HS-27A (cell line): ENCODE measurements at places on chromosomes 6 and 20.

GRCh38 chr6:119267126-119267905 is 82.2 kb downstream of the MAN1A1 start:
- DNase-seq, result no peak

DNA sequence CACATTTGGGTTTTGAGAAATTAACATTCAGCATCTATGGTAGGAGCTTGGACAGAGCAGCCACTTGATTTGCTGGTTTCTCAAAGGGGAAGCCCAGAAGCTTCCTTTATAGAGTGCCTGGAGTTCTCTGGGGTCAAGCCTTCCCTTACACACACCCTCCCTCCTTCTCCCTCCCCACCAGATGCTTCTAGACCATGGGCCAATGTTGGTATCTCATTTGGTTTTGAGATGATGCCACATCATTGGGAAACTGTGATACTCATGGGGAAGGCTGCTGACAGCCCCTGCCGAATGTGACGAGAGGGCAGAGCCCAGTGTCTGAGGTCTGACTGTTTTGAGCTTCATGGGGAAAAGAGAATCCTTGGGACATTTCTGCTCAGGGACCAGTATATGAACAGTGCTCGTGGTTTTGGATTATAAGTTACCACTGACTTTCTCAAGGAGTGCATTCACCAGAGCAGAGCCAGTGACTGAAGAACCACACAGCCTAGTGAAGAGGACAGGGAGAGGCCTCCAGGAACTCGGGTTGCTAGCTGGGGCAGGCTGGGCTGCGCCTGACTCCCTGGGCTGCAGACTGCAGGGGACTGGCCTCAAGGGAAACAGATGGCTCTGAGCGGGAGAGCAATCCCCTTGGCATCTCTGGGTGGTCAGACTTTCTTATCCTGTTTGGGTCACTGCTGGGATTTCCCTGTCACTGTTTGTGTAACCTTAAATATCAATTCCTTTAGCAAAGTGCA is 46.4 kb upstream of the CST5 start:
- DNase-seq, result no peak

GRCh38 chr6:156953127-156953478 is 175.9 kb downstream of the ARID1B start:
- DNase-seq, result peak; percentile 26

GRCh38 chr6:47187113-47187512 is 122.6 kb downstream of the TNFRSF21 start:
- no peak for DNase-seq

DNA sequence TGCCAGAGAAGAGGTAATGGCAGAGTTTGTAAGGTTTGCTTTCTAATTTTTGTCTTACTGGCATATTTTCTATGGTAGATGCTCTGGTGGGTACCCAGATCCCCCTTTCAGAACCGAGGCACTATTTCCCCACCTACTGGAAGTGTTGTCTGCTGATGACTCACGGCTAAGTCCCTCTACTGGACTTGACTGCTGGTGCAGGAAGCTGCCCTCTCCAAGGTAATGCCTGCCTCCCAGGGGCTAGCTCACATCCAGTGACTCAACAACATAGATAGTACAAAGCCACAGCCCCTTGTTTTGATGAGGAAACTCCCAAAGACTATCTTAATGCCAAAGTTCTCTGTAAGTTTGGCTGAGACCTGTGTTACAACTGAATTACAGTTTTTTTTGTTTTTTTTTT is 285.4 kb upstream of the FLRT3 start:
- DNase-seq, result peak; percentile 47

GRCh38 chr6:151536188-151536479 is 42.3 kb downstream of the CCDC170 start:
- no peak for DNase-seq

- no peak for DNase-seq
These were observed 2.0 kb downstream of the BACH2 start for GRCh38 chr6:90294614-90294988.

DNA sequence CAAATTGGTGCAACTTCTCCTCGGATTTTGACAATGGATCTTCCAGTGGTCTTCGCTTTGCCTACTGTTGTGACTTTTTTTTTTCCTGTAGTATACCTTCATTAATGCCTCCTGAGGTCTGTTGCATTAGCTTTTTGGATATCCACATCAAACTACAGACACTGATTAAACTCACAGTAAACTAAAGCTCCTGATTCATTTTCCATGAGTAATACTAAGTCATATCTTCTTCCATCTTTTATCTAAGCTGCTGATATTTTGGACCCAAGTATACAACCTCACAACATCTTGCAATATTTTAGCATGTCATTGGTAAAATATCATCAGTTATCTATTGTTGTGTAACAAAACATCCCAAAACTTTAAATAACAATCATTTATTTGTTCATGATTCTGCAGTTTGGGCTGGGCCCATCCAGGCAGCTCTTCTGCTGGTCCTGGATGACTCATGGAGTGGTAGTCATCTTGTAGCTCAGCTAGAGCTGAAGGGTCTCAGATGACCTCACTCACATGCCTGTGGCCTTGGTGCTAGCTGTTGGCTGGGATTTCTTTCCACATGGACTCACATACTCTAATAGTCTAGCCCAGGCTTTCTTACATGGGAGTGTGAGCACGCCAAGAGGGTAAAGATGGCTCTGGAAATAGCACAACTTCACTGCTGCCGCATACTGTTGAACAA is 78.3 kb upstream of the SRSF6 start:
- DNase-seq, result peak; percentile 24

DNA sequence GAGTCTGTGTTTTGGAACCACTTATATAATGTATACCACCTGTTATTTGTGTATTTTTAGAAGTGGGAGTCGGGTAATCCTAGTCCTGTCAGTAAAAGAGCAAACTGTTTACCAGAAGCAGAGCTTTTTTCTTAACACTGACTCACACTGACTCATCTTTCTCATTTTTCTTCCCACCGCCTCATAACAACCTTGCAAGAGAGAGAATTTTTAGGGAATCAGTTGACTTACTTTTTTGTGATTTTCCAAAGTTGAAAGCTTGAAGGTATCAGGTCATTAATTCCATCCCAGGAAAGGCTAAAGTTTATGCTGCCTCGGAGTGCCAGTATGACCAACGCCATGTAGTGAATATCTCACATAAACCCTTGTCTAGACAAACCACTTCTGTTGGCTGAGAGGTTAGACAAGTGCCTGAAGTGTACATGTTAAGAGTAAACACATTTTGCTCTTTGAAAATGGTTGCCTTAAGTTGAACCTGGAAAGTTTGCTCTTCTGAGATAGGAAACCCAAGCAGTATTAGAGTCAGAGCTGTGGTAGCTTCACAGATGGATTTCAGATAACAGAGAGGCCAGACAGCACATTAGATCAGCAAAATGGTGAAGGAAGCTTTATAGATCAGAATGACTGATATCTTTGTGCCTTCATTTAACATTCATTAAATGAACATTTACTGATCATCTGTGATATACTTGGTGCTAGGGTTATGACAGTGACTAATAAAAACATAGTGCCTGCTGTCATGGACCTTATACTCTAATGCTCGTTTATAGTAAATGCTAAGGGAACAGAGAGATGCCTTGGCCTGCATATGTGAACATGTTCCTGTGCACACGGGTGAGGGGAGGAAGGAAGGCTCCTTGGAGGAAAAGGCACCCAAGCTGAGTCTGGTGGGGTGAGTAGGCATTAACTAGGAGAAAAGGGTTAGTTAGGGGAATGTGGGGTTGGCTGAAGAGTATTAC is 29.1 kb upstream of the PKIG start:
- peak; percentile 41 for DNase-seq

DNA sequence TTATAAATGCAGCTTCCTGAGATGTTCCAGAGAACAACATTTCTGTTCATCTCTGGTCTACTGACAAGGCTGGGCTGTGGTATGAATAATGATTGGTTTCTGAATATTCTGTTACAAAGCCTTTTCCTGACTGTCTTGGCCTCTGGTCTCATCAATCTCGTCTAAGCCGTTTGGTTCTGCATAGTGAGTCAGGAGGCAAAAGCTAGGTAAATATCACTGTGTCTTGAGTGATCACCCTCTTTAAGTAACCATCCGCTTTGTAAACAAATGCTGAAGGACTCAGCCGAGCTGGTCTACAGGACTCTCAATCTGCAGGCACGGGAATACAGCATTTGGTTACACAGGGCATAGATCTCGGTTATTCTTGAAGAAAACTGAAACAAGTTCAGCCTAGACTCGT is 511.9 kb downstream of the KIF16B start:
- DNase-seq, result no peak

GRCh38 chr20:50600281-50600895 is 90.2 kb downstream of the PTPN1 start:
- no peak for DNase-seq

- no peak for DNase-seq
These were observed 7.4 kb downstream of the SLC52A3 start for GRCh38 chr20:760751-761417.

DNA sequence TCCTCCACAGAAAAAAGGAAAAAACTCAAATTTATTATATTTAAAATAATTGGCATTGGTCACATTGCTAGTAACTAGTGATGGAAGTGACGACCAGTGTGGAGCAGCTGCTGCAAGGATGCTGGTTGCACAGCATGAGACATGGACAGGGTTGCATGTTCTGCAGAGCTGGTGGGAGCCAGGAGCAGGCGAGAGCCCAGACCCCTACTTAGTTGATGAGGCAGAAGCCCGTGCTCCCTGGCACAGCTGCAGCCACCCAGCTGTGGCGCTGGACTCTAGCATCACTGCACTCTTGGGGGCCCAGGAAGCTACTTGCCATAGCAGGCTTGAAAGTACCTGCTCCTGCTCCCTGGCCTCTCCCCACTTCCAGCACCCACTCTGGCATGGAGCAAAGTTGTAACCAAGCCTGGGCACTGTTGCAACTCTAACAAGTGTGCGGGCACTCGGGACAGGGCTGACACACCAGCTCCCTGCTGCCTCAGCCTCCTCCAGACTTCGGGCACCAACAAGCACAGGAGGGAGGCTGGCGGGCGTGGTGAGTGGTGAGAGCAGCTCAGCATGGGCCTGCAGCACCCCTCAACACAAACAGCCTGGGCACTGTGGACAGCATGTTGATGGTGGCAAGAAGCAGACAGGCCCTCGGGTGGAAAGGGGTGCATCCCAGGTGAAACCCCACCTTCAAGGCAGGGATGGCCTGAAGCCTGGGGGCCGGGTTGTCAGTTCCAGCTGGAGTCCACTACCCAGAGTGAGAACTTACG is 69.6 kb downstream of the EYS start:
- no peak for DNase-seq

- DNase-seq, result no peak
These were observed 41.3 kb downstream of the UQCC2 start for GRCh38 chr6:33670086-33670660.

GRCh38 chr6:159693894-159694545 is 979 bp upstream of the SOD2 start:
- DNase-seq, result no peak

GRCh38 chr20:62452475-62453095 is 23.2 kb downstream of the GATA5 start:
- no peak for DNase-seq

GRCh38 chr6:33720998-33721397 is 9.5 kb upstream of the UQCC2 start:
- no peak for DNase-seq

GRCh38 chr6:157246048-157246630 is 77.2 kb downstream of the TMEM242 start:
- DNase-seq, result no peak

DNA sequence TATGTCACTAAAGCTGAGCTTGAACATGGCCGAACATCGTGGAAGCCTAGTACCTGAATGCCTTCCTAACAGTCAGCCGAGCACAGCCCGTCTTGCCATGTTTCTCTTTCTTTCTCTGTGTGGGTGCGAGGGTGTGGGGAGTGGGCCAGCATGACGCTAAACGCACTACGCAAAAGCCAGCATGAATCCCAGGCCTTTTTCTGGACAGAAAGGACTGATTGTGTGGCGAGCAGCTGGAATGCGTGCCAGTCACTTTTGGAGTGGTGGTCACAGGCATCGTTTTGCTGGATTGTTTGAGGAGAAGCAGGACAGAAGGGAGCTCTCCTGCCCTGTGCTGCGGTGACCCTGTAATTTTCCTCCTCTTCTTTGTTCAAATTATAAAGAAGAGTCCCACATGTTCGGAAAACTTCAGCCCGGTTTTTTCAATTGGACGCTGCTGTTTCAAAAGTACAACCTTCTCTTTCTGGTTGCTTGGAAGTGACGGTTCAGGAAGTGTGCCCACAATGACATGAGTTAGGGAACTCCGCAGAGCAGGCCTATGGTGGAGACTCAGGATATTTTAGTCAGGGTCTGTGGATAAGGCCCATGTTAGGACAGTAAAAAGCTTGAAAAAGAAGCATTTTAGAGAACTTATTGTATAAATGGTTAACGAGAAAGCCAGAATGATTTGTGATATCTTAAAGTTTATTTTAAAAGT is 54.3 kb downstream of the PDE7B start:
- DNase-seq, result no peak

- no peak for DNase-seq
These were observed 1.4 kb downstream of the SLC35F1 start for GRCh38 chr6:117908246-117909068.

DNA sequence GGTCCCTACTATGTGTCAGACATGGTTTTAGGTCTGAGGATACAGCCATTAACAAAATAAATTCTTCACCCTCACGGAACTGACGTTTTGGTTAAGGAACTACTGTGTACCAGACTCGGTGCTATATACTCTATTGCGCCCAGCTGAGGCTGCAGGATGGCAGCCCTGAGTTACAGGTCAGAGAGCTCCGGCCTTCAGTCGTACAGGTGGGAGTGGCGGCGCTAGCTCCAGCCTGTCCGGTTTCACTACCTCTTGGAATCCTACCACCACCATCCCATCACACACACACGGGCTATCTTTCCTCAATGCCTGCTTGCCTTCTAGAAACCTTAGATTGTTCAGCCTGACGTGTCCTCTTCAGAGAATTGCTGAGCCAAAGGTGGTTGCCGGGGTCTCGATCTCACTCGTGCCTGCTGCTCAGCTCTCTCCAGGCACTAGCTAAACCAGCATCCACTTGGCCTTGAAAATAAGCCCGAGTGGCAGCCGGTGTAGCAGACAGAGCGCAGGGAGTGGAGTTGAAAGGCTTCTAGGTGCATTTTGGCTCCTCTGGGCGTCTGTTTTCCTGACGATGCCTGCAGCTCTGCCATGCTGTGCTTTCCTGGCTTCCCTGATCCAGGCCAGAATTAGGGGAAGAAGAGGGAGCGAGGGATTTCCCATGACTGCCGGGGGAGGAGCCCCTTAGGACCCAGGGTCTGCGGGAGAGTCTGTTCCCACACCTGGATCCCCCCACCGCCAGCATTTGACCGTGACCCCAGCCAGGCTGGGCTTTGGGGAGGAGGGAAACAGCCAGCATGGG is 1.1 kb upstream of the TCF15 start:
- no peak for DNase-seq
